EH (cell line): ENCODE measurements at places on chromosomes 4 and X.

DNA sequence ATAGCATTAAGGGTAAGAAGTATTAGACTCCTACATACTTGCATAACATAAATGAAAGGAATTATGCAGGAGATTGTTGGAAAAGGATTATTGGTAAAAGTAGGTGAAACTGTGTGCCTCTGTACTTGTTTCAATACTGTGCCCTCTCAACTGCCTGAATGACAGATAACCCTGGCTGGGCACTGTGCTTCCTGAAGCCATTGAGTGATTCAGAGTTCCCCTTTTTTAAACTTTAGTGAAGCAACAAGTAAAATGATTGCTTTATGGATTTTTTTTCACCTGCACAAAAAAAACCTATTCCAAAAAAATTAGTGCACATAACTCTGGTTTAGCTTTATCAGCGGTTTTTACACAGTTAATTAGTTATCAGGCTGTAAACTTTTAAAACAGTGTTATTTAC is 204.8 kb downstream of the TRAM1L1 start:
- no peak for DNase-seq

DNA sequence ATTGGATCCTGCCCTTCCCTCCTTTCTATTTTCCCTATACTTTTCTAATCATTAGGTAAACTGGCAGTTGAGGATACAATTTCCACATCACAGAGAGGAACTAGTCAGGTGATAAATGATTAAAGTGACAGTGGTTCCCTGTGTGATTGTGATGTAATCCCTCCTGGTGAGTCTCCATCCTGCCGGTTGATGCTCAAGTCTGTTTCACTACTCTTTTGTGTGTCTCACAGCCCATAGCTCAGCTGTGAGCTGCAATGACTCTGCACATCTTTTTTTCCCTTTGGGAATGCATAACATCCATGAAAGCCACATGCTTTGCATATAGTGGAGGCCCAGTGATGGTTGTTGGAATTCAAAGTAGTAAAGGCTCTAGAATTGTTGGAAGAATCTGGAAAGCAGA is 60.4 kb downstream of the CCNI start:
- peak; percentile 84 for DNase-seq

DNA sequence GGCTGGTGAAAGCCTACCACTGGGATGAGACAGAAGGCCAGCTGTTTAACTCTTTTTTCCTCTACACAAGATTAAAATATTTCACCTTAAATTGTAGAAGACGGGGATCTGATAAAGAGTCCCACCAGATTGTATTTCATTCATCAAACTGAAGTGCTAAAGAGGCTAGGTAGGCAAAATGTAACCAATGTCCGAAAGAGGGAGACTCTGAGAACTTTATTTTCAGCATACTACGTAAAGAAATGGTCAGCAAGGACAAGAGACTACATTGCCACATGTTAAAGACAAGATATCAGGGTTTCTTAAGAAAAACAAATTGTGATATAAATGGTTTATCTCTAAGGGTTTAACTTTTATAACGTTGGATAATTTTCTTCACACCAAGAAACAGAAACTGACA is 71.6 kb upstream of the INPP4B start:
- no peak for DNase-seq

- no peak for DNase-seq
Measured at GRCh38 chr4:117908306-117909207, 125.7 kb upstream of the NDST3 start.

DNA sequence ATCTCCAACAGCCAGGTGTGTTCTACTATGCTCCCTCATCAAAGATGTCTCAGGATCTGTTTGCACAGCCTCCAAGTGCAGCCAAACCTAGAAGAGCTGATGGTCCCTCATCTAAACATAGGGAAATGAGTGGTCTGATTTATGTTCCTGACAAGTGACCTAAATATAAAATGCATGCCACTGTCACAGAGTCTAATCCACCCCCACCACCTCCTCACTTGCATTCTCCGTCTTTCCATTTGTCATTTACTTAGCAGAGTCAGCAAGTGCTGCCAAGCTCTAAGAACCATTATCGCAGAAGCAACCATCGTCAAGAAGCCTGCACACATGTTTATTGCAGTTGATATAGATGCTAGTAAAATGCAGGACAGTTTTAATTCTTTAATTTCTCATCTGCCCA is 33.1 kb upstream of the VCX3A start:
- DNase-seq: no peak

- DNase-seq: no peak
Measured at GRCh38 chrX:150762258-150763165, 69.3 kb downstream of the MTMR1 start.

DNA sequence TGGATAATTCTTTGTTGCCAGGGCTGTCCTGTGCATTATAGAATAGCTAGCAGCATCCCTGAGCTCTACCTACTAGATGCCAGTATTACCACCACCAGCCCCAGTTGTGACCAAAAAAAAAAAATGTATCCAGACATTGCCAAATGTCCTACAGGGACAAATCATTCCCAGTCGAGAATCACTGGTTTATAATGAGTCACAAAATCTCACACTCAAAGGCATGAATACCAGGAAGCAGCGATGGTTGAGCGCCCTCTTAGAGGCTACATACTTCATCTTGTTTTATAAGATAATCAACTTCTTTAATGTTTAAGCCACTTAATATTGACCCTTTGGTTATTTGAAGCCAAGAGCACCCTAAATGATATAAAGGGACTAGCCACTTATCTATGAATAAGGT is 297.3 kb downstream of the DHX15 start:
- no peak for DNase-seq

- no peak for DNase-seq
Measured at GRCh38 chrX:131083510-131084142, 25.5 kb downstream of the ARHGAP36 start.

- peak; percentile 37 for DNase-seq
Measured at GRCh38 chr4:2817701-2818350, 24.9 kb downstream of the SH3BP2 start.

- no peak for DNase-seq
Measured at GRCh38 chr4:6198768-6199421, 1.5 kb downstream of the JAKMIP1 start.

DNA sequence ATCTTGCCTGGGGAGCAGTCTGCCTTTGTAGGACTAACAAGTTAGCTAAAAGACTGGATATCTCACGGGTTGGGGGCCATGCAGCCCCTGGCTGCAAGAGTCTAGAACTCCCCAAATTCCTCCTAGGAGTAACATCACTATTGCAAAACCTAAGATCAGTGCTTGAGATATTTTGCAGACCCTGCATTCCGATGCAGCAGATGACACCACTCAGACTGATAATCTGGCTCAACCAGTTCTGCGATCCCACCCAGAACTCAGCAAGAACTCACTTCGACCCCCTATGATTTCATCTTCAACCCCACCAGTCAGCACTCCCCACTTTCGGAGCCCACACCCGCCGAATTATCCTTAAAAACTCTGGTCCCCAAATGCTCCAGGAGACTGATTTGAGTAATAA is 834.0 kb downstream of the C4orf33 start:
- DNase-seq: no peak

- no peak for DNase-seq
Measured at GRCh38 chr4:108717386-108717785, 45.5 kb downstream of the ETNPPL start.

GRCh38 chrX:44060221-44060620 is 87.0 kb upstream of the NDP start:
- no peak for DNase-seq

- DNase-seq: no peak
Measured at GRCh38 chr4:121411151-121411744, 30.4 kb upstream of the QRFPR start.

DNA sequence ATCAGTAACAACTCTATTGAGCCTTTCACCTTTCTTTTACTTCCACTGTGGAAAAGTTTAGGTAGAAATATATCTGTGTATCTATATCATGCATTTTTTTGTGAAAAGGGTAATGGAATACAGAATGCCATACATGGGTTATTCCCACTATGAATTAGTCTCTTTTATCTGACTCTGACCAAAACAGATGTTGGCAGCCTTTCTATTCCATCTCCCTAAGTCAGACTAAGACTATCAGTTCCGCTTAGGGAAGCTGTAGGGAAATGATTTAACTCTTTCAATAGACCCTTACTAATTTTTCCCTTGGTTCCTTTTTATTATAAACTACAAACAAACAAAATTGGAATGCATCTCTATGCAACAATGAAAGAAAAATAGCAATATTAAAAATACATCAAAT is 92.3 kb upstream of the LEF1 start:
- no peak for DNase-seq

DNA sequence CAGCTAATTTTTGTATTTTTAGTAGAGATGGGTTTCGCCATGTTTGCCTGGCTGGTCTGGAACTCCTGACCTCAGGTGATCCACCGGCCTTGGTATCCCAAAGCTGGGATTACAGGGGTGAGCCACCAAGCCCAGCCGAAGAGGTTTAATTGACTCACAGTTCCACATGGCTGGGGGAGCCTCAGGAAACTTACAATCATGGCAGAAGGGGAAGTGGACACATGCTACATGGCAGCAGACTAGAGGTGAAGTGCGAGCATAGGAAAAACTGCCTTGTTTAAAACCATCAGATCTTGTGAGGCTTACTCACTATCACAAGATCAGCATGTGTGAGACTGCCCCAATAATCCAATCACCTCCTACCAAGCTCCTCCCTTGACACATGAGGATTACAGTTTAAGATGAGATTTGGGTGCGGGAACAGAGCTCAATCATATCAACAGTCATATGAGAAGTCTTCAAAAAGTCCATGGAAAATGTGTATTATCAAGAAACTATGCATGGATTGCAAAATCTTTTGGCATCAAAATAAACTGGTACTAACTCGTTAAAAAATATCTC is 25.8 kb upstream of the RPL39 start:
- peak; percentile 5 for DNase-seq

DNA sequence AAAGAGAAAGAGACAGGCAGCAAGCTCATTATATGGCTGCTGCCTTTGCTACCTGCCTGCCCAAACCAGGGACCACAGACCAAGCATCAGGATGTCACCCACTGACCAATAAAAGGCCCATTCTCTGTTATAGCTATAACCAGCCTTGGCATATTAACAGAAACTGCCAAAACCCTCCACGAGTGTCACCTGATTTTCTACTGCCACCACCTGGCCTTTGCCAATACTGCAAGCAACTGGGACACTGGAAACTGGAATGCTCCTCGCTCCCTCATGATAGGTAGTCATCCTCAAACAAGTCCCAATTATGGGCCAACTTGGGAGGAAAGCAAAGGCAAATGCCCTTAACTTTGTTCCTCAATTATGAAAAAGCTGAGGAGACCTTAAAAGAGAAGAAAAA is 76.0 kb downstream of the SPIN4 start:
- peak; percentile 31 for DNase-seq

GRCh38 chrX:103376979-103377324 is 614 bp downstream of the BEX3 start:
- DNase-seq: peak; percentile 44

- peak; percentile 47 for DNase-seq
Measured at GRCh38 chrX:8815460-8816065, 14.4 kb upstream of the FAM9A start.

GRCh38 chr4:105345838-105346237 is 128.0 kb downstream of the PPA2 start:
- DNase-seq: no peak

DNA sequence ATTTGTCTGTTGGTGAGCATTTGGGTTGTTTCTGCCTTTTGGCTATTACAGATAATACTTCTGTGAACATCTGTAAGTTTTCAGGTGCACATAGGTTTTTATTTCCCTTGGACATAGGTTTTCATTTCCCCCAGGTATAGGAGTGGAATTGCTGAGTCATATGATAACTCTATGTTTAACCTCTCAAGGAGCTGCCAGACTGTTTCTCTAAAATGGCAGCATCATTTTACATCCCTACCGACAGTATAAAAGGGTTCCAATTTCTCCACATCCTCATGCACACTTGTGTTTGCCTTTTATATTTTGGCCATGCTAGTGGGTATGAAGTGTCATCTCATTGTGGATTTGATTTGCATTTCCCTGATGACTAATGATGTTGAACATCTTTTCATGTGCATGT is 53.5 kb downstream of the TMEM164 start:
- DNase-seq: peak; percentile 2

DNA sequence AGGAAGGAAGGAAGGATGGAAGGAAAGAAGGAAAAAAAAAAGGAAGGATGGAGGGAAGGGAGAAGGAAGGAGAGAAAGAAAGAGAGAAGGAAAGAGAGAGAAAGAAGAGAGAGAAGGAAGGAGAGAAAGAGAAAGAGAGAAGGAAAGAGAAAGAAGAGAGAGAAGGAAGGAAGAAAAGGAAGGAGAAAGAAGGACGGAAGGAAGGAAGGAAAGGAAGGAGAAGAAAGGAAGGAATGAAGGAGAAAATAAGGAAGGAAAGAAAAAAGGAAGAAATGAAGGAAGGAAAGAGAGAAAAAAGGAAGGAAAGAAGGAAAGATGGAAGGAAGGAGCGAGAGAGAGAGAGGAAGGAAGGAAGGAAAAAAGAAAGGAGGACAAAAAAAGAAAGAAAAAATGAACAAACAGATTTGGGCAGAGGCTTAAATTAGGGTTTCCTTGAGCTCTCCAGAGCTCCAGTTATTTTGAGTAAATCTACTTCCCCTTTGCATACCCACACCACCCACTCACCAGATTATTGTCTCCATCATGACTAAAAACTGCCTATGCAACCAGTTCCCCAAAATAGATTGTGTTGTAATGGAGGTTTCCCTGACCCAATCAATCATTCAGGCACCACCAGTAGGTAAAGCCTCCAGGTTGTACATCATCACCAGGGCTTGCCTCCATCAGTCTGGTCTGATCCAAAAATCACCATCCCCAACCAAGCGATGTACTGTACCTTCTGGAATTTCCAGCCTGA is 1722.9 kb upstream of the PCDH10 start:
- DNase-seq: no peak
